ENCODE measurements at places on chromosomes 4 and X.

- DNase-seq, result peak; percentile 71
- H3K36me3 ChIP-seq, result no peaks in the 10 kb centered on the region
- no peaks in the 10 kb centered on the region for H3K27me3 ChIP-seq
- H3K27ac ChIP-seq, result peak overlapping the region; percentile 80
- peaks cover 21% of the 10 kb centered on the region for H3K4me1 ChIP-seq
These were observed 15.0 kb upstream of the STS start for GRCh38 chrX:7132335-7133049.

DNA sequence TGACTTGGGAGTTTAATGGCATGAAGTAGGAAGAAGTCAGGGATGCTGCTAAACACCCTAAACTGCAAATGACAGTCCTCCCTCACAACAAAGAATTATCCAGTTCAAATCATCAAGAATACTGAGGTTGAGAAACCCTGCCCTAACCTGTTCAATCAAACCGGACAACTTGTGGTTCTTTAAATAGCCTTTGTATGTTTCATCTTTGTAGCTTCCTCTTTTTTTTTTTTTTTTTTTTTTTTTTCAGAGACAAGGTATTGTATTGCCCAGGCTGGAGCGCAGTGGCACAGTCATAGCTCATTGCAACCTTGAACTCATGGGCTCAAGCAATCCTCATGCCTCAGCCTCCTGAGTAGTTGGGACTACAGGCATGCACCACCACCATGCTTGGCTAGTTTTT, 52.5 kb upstream of the TTC29 start:
- H3K27me3 ChIP-seq, result no peaks in the 10 kb centered on the region
- no peak for DNase-seq
- H3K27ac ChIP-seq, result no peak overlapping the region
- H3K36me3 ChIP-seq, result no peaks in the 10 kb centered on the region
- H3K4me3 ChIP-seq, result no peak overlapping the region
- no peaks in the 10 kb centered on the region for H3K4me1 ChIP-seq

GRCh38 chrX:123442764-123443163, 258.7 kb downstream of the GRIA3 start:
- no peak overlapping the region for H3K27ac ChIP-seq
- DNase-seq, result no peak
- H3K27me3 ChIP-seq, result no peaks in the 10 kb centered on the region
- no peaks in the 10 kb centered on the region for H3K4me1 ChIP-seq

- no peak overlapping the region for H3K4me3 ChIP-seq
- DNase-seq, result no peak
- H3K27ac ChIP-seq, result no peak overlapping the region
- no peaks in the 10 kb centered on the region for H3K4me1 ChIP-seq
- no peaks in the 10 kb centered on the region for H3K27me3 ChIP-seq
- no peaks in the 10 kb centered on the region for H3K36me3 ChIP-seq
These were observed 115.7 kb downstream of the NDST4 start for GRCh38 chr4:114997576-114998247.

GRCh38 chr4:92307181-92307580, 3.4 kb downstream of the GRID2 start:
- H3K36me3 ChIP-seq, result no peaks in the 10 kb centered on the region
- no peak overlapping the region for H3K27ac ChIP-seq
- no peak overlapping the region for H3K4me3 ChIP-seq
- H3K4me1 ChIP-seq, result peaks cover 13% of the 10 kb centered on the region
- peaks cover 27% of the 10 kb centered on the region for H3K27me3 ChIP-seq
- no peak for DNase-seq

DNA sequence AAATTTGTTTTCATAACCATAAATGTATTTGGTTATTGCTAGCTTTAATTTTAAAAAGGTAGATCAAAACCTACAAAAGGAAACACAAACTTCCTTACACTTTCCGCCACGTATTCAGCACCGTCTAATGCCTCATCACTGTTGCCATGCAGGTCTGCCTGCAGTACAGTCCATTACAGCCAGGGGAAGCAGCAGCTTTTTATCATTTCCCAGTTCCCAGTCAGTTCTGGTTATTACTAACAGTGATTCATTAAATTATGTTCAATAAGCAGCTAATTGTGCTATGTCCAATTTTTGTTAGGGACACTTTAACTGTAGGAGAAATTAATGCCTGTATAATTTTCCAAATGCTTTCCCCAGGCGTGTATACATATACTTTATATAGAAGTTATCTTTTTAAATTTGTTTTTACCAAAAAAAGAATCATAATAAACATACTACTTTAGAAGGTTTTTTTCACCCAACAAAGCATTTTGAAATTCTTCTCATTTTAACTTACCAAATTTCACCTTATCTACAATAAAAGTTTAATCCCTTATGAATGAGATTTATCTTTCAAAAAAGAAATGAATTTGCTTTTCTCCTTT, 93.3 kb downstream of the ANXA3 start:
- H3K36me3 ChIP-seq, result no peaks in the 10 kb centered on the region
- H3K4me1 ChIP-seq, result peaks cover 41% of the 10 kb centered on the region
- no peaks in the 10 kb centered on the region for H3K27me3 ChIP-seq
- DNase-seq, result peak; percentile 90
- H3K27ac ChIP-seq, result peak overlapping the region; percentile 92

Measured in endothelial cell of umbilical vein (primary cell).